ENCODE measurements at places on chromosomes 5 and 9.

- no peak for DNase-seq
These were observed 448.4 kb downstream of the BNC2 start for GRCh38 chr9:16422114-16422513.

DNA sequence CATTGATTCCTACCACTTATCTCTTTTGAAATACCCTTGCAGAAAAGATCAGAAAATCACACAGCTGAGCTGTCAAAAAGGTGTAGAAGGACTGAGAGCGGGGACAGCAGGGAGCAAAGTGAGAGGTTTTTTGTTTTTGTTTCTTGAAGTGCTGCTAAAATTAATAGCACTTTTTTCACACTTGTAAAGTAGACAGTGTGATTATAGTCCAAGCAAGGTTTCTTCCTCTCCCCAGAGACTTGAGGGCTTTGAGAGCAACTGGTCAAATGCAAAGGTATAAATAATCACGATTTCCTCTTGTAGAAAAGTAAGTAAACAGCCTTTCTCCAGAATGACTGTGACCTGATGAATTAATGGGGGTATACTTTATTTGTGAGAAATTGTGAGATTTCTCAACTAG lies 326.9 kb downstream of the ZNF608 start:
- DNase-seq: no peak

DNA sequence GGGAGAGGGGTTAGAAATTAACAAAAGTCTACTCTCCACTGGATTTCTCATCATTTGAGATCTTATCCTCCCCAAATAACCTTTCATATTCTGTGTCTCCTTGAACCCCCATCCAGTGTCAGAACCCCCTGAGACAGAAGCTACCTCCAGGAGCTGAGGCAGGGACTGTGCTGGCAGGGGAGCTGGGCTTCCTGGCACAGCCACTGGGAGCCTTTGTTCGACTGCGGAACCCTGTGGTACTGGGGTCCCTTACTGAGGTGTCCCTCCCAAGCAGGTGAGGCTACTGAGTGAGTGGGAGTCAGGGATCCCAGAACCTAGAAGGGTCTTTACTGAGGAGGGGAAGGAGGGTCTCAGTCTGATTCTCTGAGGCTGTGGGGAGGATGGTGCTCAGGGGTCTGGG lies 1.9 kb downstream of the SLC4A9 start:
- no peak for DNase-seq

DNA sequence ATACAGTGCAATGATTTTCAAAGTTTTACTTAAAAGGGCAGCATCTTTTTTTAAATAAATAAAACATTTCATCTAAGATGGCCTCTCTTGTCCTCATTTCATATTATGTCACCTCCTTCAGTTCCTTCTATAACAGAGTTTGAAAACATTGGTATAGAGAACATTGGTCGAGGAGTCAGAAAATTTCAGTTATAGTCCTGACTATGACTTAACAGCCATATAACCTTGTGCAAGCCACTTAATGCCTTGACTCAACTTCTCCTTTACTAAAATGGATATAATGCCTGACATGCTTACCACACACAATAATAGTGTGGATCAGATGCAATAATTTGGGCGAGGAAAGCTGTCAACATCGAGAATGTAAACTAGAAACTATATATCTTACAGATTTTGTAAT lies 22.6 kb downstream of the SSBP2 start:
- DNase-seq: no peak

GRCh38 chr9:121650217-121651007 lies 1.0 kb upstream of the DAB2IP start:
- no peak for DNase-seq
